ENCODE measurements at places on chromosomes 16 and 17.

DNA sequence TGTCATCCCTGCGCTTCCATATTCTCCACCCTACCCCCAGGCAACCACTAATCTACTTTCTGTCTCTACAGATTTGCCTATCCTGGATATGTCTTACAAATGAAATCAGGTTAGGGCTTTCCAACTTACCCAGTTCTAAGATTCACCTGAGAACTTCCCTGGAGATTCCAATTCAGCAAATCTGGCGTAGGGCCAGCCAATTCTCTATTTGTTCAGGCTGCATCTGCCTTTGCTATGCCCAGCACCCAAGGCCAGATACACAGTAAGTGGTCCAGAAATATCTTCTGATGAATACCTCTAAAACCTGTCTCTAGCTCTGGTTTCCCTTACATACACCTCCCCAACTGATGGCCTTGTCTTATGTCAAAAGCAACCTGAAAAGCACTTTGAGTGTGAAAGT, 10.4 kb upstream of the CTCF start:
- no peak for DNase-seq

DNA sequence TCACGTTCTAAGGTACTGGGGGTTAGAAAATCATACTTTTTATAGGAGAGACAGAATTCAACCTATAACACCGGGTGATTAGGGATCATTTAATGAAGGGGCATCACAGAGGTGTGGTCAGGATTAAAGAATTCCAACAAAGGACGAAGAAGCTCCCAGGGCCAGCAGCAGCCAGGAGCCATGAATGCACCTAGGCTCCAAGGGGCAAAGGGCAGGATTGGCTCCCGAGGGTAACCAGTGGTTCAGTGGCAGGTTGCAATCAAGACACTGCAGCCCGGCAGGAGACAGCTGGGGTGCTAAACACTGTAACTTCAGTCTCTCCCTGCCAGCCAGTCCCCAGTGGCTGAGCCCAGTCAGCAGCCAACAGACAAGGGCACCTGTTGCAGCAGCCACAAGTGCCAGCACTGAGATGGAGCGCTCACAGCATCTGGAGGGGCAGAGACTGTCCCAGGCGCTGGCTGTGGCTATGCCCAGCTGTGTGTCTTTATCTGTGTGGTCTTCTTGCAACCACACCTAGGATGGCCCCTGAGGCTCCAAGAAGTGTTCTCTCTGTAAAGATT, 23.9 kb downstream of the DHRS7C start:
- DNase-seq, result no peak

DNA sequence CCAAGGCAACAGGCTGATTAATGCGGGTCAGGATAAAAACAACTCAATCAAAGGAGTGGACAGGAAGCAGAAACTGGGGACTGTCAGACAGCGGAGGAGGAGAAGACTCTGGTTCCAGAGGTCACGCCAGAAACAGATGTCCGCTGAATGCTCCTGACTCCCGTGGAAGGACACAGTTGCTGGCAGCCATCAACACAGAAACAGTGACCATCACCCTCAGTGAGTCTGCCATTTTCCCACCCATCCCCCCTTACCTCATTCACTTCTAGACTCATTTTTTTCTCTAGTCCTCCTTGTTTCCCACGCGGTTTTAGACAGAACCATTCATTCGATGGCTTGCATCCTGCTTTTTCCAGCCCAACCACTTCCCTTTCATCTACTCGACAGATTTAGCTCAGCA, 40.9 kb downstream of the DHRS7C start:
- no peak for DNase-seq

- DNase-seq, result no peak
Observed at GRCh38 chr16:35184356-35184870, 1725.0 kb downstream of the TP53TG3F start.

DNA sequence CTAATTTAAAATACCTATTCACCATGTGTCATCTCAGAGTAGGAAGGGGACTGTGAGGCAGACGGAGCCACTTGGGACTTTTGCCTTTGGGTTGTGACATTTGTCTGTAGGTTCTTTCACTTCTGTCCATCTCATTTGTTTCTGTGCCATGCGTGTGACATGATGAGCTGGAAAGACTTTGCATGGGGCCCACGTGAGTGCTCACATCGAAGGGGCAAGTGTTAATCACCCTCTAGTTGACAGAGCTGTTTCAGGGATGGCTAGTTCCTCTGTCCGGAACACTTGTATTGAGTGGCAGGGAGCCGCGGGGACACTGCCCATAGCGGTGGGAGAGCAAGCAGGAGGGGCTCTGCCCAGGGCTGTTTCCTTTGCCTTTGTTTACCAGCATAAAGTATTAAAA, 112.0 kb downstream of the RPTOR start:
- no peak for DNase-seq

GRCh38 chr17:57940653-57941329, 14.4 kb downstream of the CUEDC1 start:
- DNase-seq, result no peak

GRCh38 chr16:53703590-53704444, at the start of the genes FTO and RPGRIP1L:
Gene FTO, plus strand, starts transcription at chr16:53704156.
Gene RPGRIP1L, minus strand, starts transcription at chr16:53703859. Its CDS starts 3,136 bp downstream, at chr16:53700723.
- peak; percentile 85 for DNase-seq

DNA sequence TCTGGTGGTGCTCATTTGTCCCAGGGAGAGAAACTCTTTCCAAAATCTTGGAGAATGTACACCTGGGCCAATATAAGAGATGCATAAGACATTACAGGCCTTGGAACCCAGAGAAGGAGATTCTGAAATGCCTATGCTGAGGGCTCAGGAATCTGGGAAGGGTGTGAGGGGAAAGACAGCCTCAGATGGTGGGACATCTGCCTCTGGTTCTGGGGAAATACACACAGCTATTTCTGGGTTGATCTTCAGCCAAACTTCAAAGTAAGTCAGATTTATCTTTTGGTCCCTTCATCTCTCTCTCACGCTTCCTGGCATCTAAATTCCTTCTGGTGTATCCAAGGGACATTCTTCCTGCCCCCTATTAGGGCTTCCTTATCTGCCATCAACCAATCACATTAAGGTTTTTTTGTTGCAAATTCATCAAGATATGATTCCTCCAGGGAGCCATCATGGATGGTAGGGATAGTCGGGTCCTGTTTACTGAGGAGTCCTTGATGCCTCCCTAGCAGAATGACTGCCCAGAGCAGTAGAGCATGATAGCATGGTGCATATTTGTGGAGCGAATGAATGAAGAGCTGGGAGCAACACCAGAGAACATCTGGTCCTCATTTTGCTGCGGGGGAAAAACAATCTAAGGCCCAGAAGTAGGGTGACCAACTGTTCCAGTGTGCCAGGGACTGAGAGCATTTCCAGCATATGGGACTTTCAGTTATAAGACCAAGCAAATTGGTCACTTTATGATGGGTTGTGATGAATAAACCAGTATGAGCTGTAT, 35.7 kb upstream of the DYNLL2 start:
- no peak for DNase-seq

- DNase-seq, result no peak
Observed at GRCh38 chr16:57539072-57539796, 2.9 kb upstream of the CCDC102A start.

- DNase-seq, result no peak
Observed at GRCh38 chr17:81543339-81543675, 8.8 kb downstream of the FAAP100 start.

GRCh38 chr16:89924925-89925307, 1.8 kb downstream of the TUBB3 start:
- DNase-seq, result no peak

- DNase-seq, result no peak
Observed at GRCh38 chr17:34578656-34579016, 746 bp upstream of the TMEM132E start.

GRCh38 chr17:73255671-73256181, 6.0 kb downstream of the CPSF4L start:
- no peak for DNase-seq

DNA sequence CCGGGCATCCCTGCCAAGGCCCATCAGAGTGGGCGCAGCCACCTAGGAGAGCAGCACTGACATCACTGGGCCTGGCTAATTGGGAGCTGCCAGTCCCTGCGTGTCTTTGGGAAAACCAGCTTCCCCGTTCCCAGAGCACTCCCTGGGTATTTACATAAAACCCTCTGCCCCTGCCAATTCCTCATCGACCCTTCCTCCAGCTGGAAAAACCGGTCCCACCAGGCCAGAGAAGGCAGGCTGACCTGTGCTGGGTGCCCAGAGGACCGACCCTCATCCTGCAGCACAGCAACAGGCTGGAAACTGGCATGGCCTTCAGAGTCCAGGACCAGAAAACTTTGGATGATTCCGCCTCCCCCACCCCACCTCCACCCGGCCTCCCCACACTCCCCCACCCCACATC, 8.2 kb upstream of the FOXN1 start:
- no peak for DNase-seq

- DNase-seq, result no peak
Observed at GRCh38 chr17:78648293-78648692, 71.1 kb upstream of the DNAH17 start.

DNA sequence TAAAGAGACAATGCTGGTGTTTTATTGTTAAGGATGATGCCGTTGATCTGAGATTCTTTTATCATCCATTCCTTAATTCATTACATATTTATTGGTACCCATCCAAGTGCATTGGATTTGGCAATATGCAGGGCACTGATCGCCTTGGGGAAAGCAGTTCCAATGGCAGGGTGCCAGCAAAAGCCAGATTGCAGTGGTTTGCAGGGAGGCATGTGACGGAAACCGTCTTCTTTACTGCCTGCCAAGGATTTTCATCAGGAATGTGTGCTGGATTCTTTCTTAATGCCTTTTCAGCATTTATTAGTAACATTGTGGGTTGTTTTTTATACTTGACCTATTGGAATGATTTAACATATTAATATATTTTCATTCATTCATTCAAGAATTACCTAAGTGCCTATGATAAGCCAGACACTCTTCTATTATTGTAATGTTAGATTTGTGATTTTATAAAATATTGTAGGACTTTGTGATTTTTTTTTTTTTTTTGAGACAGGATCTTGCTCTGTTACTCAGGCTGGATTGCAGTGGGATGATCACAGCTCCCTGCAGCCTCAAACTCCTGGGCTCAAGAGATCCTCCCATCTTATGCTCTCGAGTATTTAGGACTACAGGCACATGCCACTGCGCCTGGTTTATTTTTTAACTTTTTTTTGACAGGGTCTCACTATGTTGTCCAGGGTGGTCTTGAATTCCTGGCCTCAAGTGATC, 93.4 kb upstream of the TNRC6A start:
- no peak for DNase-seq

DNA sequence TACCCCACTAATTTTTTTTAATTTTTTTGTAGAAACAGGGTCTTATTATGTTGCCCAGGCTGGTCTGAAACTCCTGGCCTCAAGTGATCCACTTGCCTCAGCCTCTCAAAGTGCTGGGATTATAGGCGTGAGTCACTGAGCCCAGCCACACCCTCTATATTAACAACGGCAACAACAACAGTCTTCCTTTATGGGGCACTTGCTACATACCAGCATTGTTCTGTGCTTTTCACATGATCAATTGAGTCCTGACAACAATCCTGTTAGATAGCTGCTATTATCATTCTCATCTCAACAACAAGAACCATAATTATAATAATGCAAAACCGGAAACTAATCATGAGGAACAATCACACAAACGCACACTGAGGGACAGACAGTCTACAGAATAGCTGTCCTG, 12.6 kb upstream of the ARL5C start:
- no peak for DNase-seq

- no peak for DNase-seq
Observed at GRCh38 chr16:66891797-66892196, 11.5 kb downstream of the PDP2 start.

GRCh38 chr17:57455063-57455914, 199.0 kb downstream of the MSI2 start:
- no peak for DNase-seq

GRCh38 chr17:5122586-5123342, 6.9 kb downstream of the USP6 start:
- no peak for DNase-seq

DNA sequence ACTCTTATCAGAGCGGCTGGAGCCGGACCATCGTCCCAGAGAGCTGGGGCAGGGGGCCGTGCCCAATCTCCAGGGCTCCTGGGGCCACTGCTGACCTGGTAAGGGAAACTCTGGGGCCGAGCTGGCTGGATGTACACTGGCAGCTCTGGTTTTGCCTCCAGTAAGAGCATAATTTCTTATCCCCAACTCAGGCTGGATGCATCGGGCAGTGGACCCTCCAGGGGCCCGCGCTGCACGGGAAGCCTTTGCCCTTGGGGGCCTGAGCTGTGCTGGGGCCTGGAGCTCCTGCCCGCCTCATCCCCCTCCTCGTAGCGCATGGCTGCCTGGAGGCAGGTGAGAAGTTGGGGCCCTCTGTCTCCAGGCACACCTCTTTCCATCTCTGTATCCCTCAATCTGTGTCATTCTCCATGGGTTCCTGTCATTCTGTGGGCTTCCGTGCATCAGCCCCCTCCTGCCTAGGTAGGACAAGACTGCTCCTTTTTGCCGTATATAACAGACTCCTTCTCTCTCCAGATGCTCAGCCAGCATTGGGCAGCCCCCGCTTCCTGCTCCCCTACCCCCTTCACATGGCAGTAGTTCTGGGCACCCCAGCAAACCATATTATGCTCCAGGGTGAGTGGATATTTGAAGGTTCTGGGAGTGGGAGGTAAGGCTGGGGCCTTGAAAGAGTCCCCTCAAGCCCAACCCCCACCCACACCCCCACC, 9.4 kb upstream of the TMEM88 start:
- no peak for DNase-seq

- DNase-seq, result no peak
Observed at GRCh38 chr17:43736389-43736788, 22.2 kb downstream of the SOST start.

DNA sequence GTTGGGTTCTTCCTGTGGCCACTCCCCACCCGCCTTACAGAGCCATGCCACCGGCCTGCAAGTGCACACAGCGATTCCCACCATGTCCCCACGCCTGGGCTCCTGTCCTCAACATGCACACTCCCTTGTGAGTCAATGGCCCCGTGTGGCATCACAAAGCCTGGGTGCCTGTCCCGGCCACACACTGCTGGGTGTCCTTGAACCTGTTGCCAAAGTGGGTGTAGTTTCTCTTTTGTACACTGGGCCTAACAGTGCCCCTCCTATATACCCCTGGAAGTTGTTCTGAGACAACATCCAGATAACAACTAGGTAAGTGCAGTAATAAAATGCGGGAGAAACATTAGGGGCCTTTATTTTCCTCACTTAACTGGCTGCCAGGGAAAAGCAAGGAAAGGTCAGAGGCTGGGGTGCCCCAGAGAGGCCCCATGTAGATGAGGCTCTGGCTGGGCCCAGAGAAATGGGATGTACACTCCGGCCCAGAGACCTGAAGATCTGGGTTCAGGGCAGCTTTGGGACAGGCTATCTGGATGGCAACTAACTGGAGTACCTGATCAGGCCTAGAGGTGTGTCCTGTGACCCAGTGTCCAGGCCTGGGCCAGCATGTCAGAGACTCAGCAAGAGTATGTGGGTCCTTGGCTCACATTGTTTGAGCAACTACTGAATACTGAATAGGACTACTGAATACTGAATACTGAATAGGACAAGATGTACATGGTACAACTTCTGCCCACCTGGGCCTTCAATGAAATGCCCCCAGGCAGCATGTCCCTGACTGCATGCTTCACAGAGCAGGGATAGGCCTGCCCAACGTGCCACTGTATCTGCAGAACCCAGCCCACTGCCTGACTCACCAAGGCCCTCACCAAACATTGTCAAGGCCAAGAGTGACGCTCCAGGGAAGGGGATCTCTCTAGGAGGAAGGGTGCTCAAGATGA, 8.3 kb downstream of the ABCC3 start:
- DNase-seq, result no peak

Data from NCI-H2081 treated with DMSO at 0.1 percent for 48 hours (cell line).